SK-N-SH treated with all-trans-retinoic acid at 6 μM for 48 hours (cell line): ENCODE measurements at places on chromosomes 4 and X.
A peak's percentile ranks its signal among the peaks of the same experiment; 100 is the strongest.

GRCh38 chr4:183940864-183941263 is 35.8 kb downstream of the STOX2 start:
- no peak for ATAC-seq

- ATAC-seq = no peak
Observed at GRCh38 chr4:145531223-145531622, 49.6 kb downstream of the SMAD1 start.

- ATAC-seq = no peak
Observed at GRCh38 chr4:99722006-99722405, 64.4 kb upstream of the C4orf54 start.

GRCh38 chrX:3066555-3066954 is 25.3 kb downstream of the ARSF start:
- ATAC-seq = no peak

DNA sequence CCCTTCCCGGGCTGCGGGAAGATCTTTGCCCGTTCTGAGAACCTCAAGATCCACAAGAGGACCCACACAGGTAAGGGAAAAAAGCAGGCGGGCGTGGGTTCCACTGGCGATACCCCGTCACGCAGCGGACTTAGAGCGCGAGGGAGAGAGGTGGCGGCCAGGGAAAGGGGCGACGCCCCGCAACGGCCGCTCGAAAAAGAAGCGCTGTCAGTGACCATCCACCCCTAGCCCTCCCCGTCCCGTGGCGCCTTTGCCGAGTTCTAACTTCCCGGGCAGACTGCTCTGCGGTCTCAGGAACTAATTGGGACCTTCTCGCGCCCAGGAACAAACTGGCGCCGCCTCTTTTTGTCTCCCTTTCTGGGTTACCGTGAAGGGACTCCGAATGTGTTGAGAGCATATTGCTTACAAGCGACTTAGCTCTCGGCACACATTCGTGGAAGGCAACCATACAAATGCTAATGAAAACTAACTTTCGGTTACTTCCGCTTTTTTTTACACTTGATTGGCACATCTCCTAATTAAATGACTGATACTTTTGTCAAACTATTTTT is 1.8 kb downstream of the ZIC3 start:
- ATAC-seq = no peak

GRCh38 chr4:175810073-175810730 is 1.9 kb downstream of the GPM6A start:
- no peak for ATAC-seq

- no peak for ATAC-seq
Observed at GRCh38 chrX:71910643-71910985, at the start of gene NHSL2. Gene NHSL2 (plus strand): TSS chrX:71910845.

DNA sequence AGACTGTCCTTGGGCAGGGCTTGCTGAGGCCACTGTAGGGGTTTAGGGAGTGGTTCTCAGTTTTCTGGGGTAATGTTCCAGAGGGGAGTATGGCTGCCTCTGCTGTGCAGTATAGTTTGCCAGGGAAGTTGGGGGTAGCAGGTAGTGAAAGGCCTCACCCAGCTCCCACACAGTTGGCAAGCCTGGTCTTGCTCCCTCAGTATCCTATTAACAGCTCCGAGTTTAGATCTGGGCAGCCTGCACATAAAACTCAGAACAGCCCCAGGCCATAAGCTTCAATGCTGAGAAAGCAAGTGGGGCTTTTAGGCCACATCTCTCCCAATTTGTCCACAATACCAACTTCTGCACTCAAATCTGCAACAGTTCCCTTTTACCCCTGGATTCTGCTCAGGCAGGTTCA is 205.2 kb downstream of the GALNTL6 start:
- no peak for ATAC-seq

DNA sequence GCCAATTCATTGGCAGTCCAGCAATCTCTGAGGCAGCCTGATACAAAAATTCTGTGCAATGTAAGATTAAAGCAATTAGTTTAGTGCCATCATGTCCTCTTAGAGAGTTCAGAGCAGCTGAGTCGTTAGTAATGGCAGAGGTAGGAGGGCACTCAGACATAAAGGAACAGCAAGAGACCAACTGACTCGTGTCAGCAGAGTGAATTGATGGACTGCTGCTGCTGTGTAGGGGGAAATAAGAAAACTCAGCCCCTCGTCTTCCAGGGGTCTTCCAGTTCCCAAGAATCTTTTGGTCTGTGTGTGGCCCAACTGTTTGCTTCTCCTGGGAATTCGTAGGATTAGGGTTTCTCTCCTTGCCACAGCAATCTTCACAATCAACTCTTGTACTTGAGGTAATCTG is 100.9 kb downstream of the TTC29 start:
- no peak for ATAC-seq

DNA sequence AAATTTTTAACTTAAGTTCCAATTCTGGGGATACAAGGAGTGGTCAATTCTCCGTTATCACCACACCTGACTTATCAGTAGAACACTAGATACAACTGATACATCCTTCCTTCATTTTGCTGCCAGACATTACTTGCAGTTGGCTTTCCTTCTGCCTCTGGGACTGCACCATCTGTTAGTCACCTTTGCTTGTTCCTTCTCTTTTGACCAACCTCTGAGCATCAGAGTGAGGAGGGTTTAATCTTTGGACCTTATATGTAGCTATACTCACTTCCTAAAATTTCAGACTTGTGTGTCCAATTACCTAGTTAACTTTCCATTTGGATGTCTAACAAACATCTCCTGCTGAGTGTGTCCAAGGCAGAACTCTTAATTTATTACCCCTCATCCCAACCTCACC is 330.7 kb downstream of the PTTG2 start:
- ATAC-seq = no peak

GRCh38 chr4:82811838-82812341 is 13.3 kb upstream of the SCD5 start:
- ATAC-seq = peak; percentile 29

- ATAC-seq = peak; percentile 85
Observed at GRCh38 chr4:77433418-77433733, 172.2 kb upstream of the CXCL13 start.

DNA sequence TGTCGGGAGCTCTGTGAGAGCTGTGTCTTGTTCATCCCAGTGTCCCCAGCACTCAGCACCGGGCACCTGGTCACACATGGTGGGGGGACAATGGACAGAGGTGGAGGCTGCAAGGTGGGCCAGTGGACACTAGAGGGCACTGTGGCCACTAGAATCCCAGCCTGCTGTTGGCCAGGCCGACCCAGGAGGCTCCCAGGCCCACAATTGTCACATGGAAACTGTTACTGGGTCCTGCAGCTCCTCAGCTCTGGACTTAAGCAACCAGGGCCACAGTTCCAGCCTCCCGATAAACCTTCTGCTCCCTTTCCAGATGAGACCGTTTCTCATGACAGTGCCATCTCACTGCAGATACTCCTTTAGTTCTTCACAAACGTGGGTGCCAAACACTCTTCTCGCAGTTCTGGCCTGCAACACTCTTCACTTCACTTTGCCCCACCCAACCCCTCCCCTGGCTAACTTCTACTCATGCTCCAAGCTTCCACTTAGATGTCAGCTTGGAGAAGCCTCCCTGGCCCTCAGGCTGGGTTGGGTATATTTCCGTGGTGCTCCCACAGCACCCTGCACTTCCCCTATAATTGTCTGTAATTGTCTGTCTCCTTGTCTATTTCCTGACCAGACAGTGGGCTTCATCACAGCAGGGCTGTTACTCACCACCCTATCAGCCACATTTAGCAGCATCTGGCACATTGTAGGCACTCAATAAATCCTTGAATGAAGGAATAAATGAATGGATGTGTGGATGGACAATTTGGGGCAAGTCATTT is 3.5 kb upstream of the IQSEC2 start:
- peak; percentile 23 for ATAC-seq

DNA sequence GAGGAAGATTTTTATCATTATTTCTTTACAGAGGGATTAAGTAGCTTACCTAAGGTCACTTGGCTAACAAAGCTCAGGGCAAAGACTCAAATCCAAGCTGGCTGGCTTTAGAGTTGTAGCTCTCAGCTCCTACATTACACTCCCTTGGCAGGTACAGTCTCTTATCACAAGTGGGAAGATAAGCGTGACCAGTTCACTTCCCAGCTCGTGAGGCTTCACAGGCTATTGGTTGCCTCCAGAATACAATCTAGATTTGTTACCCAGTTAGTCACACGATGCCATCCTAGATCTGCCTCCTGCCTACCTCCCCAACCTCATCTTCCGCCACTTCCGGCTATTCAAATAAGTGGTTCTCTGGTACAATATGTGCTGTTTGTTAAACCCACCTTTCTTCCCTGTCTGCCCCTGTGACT is 3.7 kb downstream of the MMRN1 start:
- ATAC-seq = no peak
